ENCODE measurements at places on chromosomes 16 and 17.

DNA sequence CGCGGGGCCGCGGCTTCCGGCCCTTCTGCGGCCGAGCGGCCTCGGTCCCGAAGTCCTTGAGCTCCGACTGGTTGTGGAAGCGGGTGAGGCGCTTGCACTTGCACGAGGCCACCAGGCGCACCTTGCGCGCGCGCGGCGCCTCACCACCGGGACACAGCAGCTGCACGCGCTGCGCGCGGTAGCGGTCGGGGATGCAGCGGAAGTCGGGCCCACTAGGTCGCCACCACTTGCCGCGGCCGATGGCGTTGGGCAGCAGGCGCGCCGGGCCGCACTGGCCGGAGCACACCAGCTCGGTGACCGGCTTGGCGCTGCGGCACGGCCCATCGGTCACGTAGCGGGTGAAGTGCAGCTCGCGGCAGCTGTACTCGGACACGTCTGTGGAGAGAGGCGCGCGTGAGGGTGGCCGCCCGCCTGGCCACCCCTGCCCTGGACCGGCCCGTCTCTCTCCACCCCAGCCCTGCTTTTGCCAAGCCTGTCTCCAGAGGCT lies 3.2 kb downstream of the SOST start:
- DNase-seq: peak; percentile 32

GRCh38 chr17:77325577-77326075 lies 184.9 kb downstream of the SEC14L1 start:
- DNase-seq: no peak

GRCh38 chr17:44960691-44961090 lies 7.4 kb downstream of the C1QL1 start:
- DNase-seq: no peak

GRCh38 chr16:58638148-58639036 lies 8.8 kb upstream of the CNOT1 start:
- DNase-seq: peak; percentile 84

- DNase-seq: peak; percentile 33
Measured at GRCh38 chr16:58456193-58456592, 43.8 kb upstream of the NDRG4 start.

All from fibroblast of pulmonary artery (primary cell).